ENCODE measurements at places on chromosomes 12 and 14.

DNA sequence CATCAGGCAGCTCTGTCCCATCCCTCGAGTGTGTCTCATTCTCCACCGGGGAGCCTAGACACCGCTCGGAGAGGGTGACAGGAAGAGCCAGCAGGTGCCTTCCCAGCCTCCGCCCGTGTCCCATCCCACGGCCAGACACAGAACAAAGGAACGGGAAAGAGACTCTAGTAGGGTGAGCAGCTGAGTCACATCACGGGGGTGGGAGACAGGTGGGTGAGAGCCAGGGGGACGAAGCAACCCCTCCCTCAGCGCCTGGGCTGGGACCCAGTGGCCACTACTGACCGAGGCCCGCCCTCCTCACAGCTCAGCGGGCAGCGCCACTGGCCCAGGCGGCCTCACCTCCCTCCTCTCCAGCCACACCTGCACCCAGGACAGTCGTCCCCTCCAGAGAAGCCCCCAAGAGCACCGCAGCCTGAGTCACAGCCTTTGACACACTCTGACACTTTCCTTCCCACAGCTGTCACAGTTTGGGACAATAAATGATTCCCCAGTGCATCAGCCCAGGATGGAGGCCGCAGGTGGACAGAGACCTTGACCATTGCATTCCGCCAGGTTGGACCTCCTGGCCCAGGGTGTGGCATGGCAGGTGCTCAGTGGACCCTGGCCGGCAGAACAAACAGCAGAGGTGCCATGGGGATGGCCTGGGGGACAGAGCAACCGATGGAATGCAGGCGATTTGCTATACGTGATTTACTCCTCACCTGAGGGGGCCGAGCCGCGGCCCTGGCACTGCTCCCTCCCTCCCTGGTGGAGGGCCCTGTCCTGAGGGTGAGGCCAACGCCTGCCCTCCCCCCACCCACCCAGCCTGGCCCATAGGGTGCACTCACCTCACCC, 45.4 kb upstream of the GALNT9 start:
- DNase-seq, result no peak

GRCh38 chr12:43898474-43898873, 62.6 kb downstream of the TMEM117 start:
- no peak for DNase-seq

GRCh38 chr12:2064071-2064507, 11.3 kb downstream of the CACNA1C start:
- DNase-seq, result no peak

- DNase-seq, result no peak
Measured at GRCh38 chr12:130431176-130431575, 93.5 kb downstream of the PIWIL1 start.

GRCh38 chr14:62645649-62646048, 399.6 kb downstream of the KCNH5 start:
- DNase-seq, result no peak

GRCh38 chr14:75363570-75364227, 64.1 kb upstream of the JDP2 start:
- DNase-seq, result no peak

DNA sequence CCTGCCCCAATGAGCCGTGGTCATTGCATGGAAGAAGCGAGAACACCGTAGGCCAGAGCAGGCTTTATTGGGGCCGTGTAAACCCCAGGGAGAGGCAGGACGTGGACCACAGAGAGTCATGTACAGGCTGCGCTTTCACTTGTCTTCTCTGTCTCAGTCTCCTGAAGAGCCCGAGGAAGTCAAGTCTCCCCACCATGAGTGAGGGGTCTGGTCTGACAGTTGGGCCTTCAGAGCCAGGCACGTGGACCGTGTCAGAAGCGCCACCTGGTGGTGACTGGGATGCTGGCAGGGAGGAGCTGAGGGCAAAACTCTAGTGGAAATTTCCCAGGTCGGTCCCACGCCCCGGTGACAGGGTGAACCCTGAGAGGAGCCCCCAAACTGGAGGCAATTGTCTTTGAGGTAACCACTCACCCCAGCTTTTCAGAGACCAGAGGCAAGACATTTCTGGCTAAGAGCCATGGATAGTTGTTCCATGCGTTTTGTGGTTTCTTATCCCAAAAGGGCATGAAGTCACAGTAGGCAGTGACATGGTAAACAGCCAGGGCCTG, 17.4 kb downstream of the RPS6KL1 start:
- DNase-seq, result no peak

DNA sequence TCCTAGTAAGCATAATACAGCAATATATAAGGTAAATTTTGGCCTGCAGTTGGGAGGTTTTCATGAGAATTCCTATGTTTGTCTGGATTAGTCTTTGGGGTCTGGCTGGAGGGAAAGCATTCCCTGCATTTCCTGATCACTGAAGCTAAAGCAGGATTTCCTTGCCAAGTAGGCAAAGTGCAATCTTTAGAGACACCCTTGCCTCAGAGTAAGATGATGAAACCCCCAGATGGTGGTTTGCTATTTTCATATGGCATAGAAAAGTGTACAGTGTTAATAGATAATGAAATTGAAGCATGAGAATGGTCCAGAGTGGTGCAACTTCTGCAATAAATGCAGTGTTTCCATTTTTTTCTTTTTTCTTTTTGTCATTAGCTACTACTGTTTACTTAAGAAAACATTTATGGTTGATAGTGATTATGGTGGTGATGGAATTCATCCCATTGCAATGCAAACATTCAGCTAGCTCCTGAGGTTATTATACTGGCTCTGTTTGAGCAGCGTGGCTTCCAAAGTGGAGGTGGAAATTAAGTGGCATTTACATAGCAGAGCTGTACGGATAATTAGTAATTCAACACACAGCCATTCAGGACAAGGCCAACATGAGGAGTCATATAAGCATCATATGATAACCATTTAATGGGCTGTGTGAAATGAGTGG, 276.3 kb downstream of the DUSP6 start:
- no peak for DNase-seq

GRCh38 chr12:64400041-64400440, 4.2 kb upstream of the XPOT start:
- DNase-seq, result no peak

DNA sequence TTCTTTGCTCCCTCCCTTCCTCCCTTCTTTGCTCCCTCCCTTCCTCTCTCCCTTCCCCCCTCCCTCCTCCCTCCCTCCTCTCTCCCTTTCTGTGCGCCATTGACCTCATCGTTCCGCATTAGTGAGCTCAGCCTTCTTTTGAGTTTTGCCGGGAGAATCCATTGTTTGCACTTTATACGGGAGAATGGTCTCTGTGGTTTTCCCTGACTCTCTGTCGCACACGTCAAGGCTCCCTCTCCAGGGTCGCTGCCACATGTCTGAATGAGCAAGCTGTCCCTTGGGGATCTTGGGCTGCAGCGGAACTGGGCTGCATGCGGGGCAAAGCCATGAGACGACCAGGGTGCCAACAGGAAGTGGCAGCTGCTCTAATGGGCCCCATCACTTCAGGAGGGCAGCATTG, 118.5 kb downstream of the GLT1D1 start:
- DNase-seq, result no peak

- no peak for DNase-seq
Measured at GRCh38 chr14:67018720-67019119, 170.5 kb upstream of the GARIN2 start.

GRCh38 chr12:82873951-82874350, 187.2 kb downstream of the TMTC2 start:
- no peak for DNase-seq

DNA sequence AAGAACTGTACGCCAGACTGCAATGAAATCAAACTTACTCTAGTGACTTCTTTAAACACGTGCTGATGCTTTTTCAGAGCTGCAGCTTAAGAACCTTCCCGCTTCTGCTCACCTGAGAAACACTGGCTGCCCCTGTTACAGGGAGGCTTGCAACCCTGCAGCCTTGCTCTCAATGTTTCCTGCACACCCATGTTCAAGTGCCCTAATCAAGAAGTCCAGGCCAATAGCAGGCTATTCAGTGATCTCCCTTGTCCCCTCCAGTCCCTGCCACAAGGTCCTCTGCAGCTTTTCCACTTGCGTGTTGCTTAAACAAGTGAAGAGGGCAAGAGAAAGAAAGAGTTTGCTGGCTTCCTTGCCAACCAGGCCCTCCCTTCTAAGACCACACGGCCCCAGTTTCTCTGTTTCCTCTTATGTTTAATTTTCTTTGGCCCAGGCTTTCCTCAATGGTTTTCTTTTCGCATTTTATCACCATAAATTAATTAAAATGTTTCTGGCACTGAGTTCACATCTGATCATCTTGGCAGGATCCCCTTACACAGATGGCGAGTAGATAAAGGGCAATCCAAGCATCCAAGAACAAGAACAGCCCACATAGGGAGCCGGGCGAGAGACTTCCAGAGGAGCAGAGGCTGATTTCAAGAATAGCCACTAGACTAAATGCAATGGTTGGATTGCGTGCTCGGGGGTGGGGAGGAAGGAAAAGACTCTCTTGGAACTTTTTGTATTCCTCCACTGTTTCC, 82.3 kb upstream of the CDKN3 start:
- no peak for DNase-seq

- no peak for DNase-seq
Measured at GRCh38 chr12:107642240-107642639, 43.4 kb upstream of the PWP1 start.

GRCh38 chr14:22536853-22537338, 52.1 kb downstream of the DAD1 start:
- DNase-seq, result no peak

GRCh38 chr14:104253901-104254353, 115.5 kb downstream of the KIF26A start:
- DNase-seq, result no peak

GRCh38 chr14:100306998-100307765, 938 bp upstream of the SLC25A29 start:
- DNase-seq, result no peak
